ENCODE measurements at places on chromosomes 5 and 9.

DNA sequence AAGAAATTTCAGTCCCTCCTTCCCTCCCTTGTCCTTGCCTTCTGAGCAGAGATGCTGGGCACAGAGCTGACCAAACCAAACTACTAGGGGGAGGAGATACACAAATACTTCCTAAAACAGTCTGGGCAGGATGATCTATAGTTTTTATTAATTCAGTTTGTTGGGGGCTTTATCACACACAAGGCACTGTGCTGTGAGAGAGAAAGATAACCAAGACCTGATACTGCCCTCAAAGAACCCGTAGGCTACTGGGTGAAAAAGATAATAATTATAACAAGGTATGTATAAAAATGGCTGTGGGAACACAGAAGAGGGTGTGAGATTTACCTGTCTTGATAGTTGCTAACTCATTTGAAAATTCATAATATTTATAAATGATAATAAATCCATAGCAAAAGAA is 354.7 kb downstream of the NDUFS4 start:
- no peak for DNase-seq

GRCh38 chr9:137396227-137396626 is 26.7 kb downstream of the EXD3 start:
- DNase-seq, result no peak

DNA sequence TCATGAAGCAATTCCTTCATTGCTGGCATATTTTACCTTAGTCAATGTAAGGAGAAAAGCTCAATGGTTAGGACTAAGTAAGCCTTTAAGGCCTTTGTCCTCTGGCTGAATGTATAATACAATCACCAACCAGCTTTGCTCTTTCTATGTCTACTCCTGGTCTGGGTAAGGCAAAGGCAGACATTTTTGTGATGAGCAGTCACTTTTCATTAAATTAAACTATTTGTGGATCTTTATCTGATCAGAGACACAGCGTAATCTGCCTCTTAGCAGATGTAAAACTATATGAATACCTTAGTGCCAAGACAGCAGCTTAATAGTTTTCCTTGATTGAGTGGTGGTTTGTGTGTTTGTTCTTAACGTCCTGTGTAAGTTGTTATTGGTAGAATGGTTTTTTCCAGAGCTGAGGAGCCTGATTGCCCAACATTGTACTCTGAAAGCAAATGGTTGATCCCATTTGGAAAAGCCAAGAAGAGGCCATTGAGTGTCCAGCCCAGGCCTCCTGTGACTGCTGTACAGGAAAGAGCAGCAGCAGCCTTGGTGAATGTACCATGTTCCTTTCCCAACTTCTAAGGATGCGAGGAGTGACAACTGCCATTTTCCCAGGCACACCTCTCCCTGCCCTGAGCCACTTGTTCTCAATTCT is 16.5 kb upstream of the CXXC5 start:
- no peak for DNase-seq

DNA sequence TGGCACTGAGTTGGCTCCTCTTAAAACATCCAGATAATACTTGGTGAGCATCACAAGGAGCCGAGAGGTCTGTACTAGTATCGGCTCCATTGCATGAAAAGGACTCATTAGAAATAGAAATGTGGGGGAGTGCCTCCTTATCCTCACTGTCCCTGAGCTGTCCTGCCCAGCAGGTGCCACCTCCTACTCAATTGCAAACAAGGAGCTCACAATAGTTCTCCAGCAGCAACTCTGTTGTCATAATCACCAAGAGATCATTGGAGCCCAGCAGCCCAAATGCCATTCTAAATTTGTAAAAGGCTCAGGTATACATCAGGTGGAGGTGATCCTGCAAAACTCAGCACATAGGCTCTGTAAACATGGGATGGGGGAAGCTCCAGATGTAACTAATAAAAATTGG is 99.1 kb downstream of the PLK2 start:
- no peak for DNase-seq

GRCh38 chr9:118269623-118270022 is 565.4 kb downstream of the TLR4 start:
- no peak for DNase-seq

Measured in urothelium cell line (cell line).